ENCODE measurements at places on chromosomes 5 and 9.

DNA sequence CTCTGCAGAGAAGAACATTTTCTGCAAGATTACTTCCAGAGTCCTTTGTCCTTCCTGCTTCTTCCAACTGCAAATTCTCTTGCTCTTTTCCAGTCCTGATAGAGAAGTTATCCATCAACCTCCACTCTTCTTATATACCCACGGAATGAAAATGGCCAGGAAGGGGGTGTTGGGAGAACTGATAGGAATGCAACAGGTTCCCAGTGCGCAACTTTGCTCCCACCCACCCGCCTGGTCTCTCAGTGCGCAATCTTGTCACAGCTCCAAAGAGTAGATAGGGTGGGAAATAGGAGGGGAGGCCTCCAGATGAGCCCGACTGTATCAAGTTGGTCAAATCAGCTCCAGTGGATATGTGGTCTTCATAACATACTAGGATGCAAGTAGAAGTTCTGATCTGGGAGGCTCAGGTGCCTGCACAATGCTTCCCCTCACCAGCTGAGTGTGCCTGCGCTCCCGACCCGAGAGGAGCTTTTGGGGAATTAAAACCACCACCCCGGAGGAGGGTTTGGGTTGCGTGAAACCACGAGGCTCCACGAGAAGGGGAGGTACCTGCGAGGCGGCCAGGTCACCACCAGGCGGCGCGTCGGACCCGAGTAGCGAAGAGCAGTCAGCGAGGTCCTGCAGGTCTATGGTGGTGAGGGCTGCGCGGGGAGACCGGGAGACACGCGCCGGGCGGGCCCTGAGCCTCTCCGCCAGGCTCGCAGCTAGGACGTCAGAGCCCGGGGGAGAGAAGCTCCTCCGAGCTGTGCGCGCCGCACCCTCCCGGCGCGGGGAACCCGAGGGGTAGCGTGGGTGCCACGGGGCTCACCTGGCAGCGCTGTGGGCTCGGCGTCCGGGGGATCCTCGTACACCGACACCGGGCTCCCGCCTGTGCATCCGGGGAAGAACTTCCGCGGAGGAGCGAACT, 835 bp downstream of the MCIDAS start:
- peak; percentile 85 for DNase-seq

DNA sequence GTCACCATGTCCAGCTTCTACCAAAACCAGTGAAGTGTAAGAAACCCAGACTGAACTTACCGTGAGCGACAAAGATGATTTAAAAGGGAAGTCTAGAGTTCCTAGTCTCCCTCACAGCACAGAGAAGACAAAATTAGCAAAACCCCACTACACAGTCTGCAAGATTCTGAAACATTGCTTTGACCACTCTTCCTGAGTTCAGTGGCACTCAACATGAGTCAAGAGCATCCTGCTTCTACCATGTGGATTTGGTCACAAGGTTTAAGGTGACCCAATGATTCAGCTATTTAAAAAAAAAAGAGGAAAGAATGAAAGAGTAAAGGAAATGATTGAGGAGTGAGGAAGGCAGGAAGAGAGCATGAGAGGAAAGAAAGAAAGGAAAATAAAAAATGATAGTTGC, 19.8 kb downstream of the IL7R start:
- no peak for DNase-seq

DNA sequence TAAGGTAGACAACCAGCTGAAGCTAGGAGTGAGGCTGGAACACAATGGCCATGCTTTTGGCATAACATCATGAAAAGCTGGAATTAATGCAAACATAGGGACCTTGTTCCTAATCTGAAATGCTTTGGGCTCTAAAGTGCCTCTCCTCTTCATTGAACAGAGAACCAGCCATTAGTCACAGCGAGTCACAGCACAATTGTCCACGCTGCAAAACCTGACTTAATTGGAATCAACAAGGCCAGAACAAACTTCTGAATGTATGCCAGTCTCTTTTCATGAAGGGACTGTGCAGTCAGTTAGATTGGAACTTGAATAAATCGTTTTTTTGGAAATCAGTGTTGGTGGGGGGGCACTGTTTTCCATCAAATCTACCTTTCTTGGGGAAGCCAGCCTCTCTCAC, 96.5 kb downstream of the JAKMIP2 start:
- no peak for DNase-seq

- DNase-seq = no peak
These were observed 206.4 kb upstream of the EGFLAM start for GRCh38 chr5:38051711-38052511.

DNA sequence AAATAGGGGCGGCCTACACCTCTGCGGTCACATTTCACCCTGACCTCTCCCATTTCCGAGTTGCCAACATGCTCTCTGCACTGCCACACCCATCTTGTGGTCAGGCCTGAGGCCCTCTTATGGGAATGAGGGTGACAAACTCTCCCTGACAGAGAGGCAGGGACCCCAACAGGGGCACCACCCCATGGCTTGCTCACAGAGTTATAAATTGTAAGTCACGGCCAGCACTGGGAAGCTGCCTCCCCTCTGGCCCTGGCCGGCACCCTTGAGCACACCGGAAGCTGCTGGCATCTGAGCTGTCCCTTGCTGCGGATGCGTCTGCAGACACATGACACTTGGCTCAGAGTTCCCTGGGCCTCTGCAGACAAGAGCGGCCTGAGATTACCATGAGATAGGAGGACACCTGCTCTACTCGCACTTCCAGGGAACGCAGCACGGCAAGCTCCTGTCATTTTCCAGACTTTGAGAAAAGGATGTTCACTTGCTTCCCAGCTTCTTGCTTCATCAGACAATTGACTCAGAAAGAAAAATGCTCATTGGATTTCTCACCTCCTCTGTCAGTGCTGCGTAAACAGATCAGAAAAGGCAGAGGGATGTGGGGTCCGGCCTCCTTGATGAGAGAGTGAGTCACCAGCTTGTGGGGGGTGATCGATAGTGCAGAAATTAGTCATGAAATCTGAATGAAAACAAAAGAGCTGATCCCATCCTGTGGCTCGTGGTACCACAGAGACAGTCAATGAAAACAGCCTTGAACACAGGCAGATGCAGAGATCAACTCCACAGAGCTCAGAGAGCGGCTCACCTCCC, 269.8 kb downstream of the SYK start:
- peak; percentile 66 for DNase-seq

Data from LoVo (cell line).